Aorta (tissue), 5 donors: ENCODE measurements at places on chromosomes 13 and 19.

DNA sequence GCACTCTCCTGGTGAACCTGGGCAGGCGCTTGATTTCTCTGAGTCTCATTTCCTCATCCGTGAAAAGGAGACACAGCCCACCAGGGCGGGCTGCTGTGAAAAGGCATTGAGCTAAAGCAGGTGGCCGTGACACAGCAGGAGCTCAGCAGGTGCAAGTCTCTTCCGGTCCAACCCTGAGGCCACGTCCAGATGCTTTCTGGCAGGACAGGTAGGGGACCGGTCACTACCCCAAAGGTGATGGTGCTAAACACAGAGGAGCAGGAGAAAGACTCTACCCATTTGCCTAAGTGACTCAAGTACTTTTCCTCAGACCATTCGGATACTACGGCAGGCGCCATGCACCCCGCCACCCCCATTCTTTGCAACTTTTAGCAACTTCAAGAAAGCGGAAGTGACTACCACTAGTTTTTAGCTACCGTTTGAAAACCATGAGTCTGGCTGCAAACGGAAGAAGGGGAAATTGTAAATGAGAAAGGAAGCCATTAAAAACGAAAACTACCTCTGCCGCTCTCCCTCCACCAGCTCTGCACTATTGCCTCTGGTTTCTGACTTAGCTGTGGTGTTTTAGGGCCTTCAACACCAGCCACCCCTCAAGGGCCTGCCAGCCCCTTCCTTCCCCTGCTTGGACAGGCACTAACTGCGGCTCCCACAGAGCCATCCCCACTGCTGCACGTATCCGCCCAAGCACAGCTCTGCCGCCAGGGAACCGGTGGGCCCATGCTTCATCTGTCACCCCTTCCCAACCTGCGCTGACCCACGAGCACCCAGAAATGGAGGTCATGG is 4.8 kb downstream of the PPP6R1 start:
- no peak for DNase-seq

GRCh38 chr13:43077906-43078305 is 54.5 kb downstream of the DNAJC15 start:
- no peak for DNase-seq

DNA sequence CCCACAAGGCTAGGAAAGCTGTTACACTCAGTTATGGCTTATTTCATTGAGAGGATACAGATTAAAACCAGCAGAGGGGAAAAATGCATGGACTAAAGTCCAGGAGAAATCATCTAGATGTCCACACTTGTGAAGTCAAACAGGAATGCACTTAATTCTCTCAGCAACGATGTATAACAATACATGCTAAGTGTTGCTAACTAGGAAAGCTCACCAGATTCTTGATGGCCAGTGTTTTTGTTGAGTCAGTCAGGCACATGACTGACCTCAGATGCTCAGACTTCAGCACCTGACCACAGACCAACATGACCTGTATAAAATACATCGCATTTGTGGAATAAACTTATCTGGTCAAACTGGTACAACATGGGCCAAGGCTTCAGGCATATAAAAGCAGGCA is 470.2 kb upstream of the PRR20A start:
- DNase-seq, result no peak

DNA sequence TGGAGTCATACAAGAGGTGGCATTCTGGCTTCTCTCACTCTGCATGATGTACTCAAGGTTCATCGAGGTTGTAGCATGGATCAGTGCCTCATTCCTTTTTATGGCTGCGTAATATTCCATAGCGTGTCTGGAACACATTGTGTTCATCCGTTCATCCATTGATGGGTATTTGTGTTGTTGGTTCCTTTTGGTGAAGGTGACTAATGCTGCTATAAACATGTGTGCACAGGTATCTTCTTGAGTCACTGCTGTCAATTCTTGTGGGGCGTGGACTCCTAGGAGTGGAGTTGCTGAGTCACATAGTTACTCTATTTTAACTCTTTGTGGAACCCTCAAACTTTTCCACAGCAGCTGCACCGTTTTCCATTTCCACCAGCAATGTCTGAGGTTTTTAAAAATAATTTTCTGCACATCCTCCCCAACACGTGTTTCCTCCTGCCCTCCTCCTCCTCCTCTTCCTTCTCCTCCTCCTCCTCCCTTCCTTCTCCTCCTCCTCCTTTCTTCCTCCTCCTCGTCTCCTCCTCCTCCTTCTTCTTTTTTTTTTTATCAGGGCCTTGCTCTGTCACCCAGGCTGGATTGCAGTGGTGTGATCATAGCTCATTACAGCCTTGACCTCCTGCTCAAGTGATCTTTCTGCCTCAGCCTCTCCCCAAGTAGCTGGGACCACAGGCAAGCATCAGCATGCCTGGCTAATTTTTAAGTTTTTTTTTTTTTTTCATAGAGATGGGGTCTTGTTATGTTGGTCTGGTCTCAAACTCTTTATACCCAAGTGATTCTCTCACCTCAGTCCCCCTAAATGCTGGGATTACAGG is 2.0 kb upstream of the TMEM221 start:
- DNase-seq, result no peak

DNA sequence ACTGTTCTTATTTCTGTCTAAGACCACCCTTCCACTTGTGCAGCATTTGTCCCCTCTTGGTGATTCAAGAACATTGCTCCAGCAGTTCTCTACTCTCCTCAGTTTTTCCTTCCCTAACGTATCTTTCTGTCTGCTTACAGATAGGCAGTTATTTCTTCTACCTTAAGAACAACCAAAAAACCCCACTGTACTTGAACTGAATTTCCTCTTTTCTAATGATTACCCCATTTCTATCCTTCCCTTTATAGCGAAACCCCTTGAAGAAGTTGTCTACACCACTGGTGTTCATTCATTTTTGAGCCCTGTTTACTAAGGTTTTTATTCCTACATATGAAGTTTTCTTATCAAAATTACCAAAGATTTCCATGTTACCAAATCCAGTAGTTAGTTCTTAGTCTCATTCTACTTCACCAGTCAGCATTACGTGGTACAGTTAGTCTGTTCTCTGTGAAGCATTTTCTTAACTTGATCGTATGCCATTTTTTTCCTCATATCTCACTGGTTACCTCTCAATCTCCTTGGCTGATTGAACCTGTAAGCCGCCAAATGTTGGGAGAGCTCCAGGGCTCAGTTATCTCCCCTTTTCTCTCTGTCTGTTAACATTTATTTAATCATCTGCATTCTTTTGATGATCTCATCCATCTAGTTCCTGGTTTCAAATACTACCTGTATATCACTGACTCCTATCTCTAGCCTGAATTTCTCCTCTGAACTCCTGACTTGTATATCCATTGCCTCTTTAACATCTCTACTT is 9.0 kb downstream of the LSM14A start:
- DNase-seq, result no peak

DNA sequence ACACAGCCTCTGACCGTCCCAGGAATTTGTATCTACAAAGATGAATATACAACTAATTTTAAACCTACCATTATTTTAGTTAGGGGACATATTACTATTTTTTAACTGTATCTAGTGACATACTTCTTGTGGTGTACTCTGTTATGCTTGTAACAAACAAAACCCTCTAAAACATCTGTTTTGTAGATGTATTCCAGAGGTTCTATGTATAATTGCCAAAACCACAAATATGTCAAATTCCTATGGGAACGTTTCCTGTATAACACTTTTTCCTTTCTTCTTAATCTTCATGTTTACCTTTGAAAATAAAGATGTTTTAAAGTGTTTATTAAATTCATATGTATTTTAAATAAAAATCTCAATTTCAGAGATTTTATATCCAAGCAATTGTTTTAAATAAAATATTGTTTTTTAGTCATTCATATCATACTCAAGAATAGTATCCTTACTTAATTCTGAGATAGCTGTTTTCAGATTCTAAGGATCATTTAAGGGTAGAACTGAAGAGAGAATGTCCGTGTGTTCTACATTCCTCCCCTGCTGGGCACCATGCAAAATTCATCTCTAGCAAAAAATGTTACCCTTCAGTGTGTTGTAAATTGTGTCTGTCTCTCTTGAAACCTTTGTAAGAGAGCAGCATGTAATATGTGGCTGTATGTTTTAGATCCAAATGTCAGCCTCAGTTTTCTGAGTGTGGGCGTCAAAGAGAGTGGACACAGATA is 1327.7 kb downstream of the EFNB2 start:
- DNase-seq, result no peak

- DNase-seq, result no peak
Measured at GRCh38 chr19:8132858-8133458, 16.4 kb downstream of the FBN3 start.

DNA sequence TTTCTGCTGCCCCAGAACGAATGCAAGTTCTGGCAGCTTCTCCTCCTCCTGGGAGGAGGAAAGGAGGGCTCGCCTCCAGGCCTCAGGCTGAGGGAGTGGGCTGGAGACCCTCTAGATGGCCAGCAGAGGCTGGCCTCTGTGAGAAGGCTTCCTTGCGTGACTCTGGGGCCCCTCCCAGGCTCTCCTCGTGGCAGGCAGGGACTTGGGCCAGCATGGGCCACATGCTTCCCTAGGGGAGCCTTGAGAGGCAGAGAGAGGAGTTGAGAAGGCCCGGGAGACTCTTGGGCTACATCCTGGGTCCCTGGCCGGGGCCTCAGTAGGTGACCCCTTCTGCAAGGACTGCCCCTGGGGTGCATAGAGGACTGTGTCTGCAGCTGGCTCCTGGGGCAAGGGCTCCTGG is 25.9 kb downstream of the LYL1 start:
- DNase-seq, result no peak

DNA sequence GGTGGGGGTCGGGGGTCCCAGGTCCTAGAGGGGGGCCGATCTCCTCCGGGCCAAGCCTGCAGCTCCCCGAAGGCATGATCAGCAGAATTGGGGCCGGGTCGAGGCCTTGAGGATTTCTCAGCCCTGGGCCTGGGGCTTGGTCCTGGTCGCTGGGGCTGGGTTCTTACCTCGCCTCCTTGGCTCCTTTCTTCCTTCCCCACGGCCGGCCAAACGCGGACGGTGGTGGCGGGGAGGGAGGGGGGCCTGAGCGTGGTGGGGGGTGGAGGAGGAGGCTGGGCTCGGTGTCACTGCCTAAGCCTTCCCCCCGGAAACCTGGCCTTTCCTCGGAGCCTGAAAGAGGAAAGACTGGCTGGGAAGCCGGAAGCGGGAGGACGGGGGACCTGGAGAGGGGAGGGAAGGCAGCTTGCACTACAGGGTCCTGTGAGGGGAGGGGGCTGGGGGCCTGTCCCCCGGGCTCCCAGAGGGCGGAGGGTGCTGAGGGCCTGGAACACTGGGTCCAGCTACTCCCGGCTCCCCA is at the start of gene ZNF579:
TSS of gene ZNF579 (minus strand) at position 221 of the 517 bp plus-strand sequence. CDS start 1,209 bp downstream, outside the sequence.
- DNase-seq, result peak; percentile 92

DNA sequence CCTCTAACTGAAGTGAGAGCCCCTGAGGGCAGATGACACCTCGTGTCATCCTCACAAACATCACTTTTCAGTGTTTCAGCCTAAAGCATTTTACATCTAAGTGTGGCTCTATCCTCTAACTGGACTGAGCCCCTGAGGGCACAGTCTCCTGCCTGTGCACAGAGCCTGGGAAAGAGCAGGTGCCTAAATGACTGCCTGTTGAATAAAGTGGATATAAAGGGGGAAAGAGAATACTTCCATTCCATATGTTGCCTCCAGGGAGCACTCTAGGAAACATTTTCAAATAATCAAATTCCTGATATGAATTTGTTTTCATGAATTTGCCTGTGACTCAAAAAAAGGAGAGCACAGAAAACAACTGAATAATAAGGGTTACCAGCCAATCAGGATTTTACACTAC is 32.2 kb downstream of the CNMD start:
- DNase-seq, result no peak

- no peak for DNase-seq
Measured at GRCh38 chr19:47021536-47022139, 2.0 kb downstream of the NPAS1 start.

GRCh38 chr13:23888658-23889614 is at the start of gene MIPEP:
Gene MIPEP (minus strand): TSS chr13:23889400. CDS start chr13:23889320, 80 bp downstream.
- DNase-seq, result peak; percentile 98

- no peak for DNase-seq
Measured at GRCh38 chr13:46773541-46773940, 23.4 kb downstream of the ESD start.

- DNase-seq, result no peak
Measured at GRCh38 chr19:2976609-2977000, 759 bp upstream of the TLE6 start.

DNA sequence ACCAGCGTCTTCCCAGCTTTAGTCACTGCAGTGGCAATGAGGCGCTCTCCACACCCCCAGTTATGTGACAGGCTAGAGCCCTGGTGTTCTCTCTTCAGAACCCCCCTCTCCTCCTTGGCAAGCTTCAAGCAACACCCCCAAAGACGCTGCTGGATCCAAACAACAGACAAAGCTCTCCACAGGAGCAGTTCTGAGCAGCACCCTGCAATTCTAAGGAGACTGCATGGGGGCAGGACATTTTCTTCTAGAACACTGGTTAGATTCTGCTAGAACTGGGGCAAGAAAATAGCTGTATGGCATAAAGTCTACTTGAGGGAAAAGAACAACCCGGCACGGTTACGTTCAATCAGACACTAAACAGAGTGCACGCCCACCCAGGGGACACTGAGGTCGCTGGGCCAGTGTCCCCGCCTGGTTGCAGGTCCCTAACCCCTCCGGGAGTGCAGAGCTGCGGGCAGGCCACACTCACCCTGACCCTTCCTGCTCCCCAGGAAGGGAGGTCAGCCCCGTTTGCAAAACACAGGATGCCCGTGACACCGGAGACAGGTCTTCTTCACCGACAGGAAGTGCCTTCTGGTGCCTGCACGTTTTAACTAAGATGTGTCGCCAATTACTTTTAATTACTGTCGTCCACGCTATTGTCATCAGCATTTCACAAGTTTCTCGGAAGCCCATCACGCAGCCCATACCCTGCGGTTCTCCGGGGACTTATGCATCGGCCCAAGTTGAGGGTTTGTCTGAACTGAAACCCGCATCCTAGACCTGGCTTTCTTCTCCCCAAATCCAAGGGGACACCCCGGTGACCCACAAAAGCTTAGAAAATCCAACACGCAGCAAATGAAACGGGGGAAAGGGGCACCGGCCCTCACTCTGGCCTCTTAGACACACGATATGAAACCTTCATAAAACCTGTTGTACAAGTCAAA is 943 bp downstream of the GJB6 start:
- DNase-seq, result no peak

GRCh38 chr13:100826441-100826840 is 151.8 kb upstream of the TMTC4 start:
- DNase-seq, result no peak

- DNase-seq, result no peak
Measured at GRCh38 chr19:8513036-8513686, 806 bp downstream of the ZNF414 start.

DNA sequence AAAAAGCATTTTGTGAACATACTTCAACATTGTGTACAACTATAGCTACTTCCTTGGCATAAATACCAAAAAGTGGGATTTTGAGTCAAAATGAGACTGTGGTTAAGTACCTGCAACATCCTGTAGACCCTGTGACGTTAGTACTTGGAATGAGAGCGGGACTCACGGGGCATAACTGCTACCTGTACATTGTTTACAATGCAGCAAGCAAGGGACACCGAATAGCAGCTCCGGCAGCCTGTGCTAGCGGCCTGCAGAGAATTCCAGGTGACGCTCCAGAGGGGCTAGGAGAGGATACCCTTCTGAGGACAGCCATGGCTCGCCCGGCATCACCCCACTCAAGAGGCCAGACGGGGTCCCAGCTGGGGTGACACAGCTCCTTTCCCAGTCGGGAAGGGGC is 824 bp upstream of the ZNF331 start:
- no peak for DNase-seq
